ENCODE measurements at places on chromosomes 7 and 10.

- DNase-seq, result no peak
These were observed at the start of gene LRIT1 for GRCh38 chr10:84241185-84241790. Gene LRIT1 (minus strand): TSS chr10:84241546. CDS start chr10:84241439, 107 bp downstream.

GRCh38 chr7:33694006-33694405, 211.3 kb upstream of the BMPER start:
- no peak for DNase-seq

DNA sequence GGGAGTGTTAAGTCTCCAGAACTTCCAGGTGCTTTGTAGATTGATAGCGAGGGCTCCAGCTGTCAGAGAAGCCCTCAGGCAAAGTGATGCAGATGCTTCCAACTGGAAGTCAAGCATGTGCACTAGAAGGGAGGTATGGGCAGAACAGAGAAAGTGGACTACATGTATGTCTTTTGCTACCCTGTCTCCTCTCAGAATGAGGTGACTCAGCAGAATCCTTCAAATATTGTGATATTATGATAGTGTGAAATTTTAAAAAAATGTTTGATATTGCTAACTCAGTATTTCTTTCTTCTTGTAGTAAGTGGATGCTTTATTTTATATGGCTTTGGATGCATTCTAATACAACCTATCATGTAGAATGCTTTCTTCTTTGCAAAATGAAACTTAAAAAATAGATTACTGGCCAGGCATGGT, 138.9 kb upstream of the SVIL start:
- no peak for DNase-seq

GRCh38 chr7:128075242-128076095, 44.2 kb upstream of the LRRC4 start:
- no peak for DNase-seq

DNA sequence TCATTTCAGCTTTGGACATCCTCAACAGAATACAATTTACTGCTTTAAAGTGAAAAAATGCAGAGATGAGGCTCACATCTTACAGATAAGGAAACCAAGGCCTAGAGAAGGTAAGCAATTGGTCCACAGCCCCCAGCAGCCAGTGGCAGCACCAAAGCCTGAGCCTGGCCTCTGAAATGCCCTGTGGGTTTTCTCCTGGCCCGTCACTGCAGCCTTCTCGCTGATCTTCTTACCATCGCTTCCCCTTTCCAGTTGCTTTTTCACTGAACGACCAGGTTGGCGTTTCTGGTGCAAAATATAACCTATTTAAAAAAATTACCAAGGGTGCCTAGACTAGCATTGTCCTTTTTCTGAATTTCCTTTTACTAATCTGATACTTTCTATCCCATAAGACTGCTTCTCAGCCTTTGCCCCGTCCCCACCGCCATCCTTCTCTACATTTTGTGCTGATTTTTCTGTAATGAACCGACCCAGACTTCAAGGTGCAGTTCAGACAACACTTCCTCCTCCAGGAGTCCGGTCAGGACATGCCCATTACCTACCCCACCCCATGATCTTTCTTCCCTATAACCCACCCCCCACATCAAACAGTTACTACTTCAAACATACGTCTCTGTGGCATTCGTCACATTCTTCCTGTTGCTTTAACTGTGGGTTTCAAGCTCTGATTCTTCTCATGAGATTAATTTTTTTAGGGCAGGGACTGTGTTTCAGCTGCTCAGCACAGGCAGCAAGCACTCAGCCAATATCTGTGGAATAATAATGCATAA, 289.4 kb downstream of the DNAJB6 start:
- DNase-seq, result no peak

GRCh38 chr7:386385-386784, 96.4 kb downstream of the FOXL3 start:
- DNase-seq, result no peak

- no peak for DNase-seq
These were observed 316.7 kb downstream of the PTPRN2 start for GRCh38 chr7:158270856-158271413.

GRCh38 chr7:121383235-121383910, 12.7 kb downstream of the FAM3C start:
- DNase-seq, result no peak

GRCh38 chr10:5683065-5683464, 1.6 kb upstream of the TASOR2 start:
- no peak for DNase-seq

DNA sequence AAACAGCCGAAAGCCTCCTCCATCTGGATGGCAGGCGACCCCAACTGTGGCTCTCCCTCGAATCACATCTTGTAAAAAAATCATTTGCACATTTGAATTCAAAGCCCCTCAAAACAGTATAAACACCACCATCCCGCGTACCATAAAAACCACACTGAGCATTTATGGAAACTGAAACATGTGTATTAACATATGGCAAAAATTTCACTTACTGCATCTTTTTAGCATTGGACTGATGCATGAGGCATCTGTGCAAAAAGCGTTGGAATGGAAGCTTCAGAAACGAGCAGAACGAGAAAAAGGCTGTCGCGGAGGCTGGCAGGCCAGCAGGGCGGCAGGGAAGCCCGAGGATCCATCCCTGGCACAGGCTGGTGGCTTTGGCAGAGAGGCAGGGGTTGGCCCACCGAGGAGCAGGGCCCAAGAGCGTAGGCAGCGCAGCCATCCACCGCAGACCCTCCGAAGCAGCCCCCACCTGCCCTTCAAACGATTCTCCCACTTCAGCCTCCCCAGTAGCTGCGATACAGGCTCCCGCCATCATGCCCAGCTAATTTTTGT, 39.3 kb upstream of the CUX1 start:
- no peak for DNase-seq

DNA sequence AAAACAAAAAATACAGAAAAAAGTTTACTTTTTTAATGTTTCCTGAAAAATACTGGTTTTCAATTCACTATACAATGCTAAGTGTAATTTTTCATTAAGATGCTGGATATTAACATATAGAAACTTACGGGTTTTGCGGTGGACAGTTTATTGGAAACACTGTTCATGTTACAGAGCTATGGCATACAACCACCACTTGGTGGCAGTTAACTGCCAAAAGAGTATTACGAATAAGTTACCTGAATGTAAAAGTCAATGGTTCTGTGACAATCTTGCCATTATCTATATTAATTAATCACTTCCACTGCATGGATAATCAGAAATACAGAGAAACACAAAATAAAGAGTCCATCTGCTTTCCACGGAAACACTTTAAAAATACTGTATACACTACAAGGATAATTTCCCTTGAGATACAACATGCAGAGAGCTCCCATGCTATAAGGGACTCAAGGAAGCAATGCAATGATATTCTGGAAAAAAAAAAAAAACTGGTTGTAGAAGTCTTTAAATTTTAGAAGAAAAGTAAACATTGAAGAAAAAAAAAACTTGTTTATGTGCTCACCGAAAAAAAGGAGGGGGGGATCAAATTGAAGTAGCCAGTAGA, 97.0 kb downstream of the TPK1 start:
- DNase-seq, result no peak

GRCh38 chr10:19209319-19209718, 160.7 kb downstream of the MALRD1 start:
- DNase-seq, result no peak

- DNase-seq, result no peak
These were observed 7.9 kb upstream of the RALA start for GRCh38 chr7:39615350-39615975.

GRCh38 chr7:936386-937054, 18.0 kb downstream of the ADAP1 start:
- DNase-seq, result peak; percentile 56

- no peak for DNase-seq
These were observed 98.8 kb downstream of the COBL start for GRCh38 chr7:51217804-51218203.

DNA sequence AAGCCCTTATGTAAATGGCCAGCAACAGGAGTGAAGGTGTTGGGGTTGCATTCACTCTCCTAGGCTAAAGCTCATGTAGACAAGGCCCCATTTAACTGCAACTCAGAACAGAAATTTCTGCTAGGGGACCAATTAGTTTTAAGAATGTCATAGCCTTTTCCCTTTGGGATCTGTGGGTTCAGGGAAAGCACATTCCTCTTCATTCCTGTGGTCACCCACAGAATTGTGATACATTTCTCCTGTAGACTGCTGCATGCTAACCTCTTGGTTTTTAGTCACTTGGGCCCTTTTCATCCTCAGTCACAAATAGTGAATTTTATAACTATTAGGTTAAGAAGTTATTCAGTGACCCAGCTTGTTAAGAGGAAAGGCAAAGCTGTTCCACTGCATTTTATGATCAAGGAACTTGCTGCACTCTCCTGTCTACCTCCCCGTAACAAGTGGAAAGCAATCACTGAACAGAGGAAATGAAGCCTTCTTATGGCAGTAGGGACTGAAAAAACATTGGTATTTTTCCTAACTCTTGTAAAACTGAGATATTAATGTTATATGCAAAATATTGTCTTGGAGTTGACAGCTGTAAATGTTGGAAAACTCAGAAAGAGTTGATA, 124.9 kb downstream of the SND1 start:
- DNase-seq, result no peak

DNA sequence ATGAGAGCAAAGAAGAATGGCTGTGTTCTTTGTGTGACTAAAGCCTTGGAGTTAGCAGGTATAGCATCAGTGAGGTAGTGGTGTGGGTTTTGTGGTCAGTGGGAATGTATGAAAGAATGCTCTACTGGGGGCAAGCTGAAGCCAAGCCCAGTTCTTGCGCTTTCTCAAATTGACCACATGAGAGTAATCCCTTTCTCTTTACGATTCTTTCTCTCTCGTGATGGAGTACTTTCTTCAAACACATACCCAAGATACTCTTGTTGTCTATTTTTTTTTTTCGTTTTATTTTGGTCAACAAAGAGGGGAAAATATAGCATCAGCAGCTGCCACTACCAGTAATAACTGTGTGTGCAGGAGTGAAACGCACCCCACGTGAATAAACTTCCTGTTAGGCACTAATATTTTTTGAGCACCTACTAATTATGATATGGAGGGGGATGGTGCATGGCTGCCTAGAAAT, 8.4 kb upstream of the PANK1 start:
- DNase-seq, result no peak

- DNase-seq, result no peak
These were observed 182.2 kb downstream of the ADK start for GRCh38 chr10:74333174-74333573.

GRCh38 chr7:36811807-36812206, 87.5 kb upstream of the AOAH start:
- DNase-seq, result no peak

- no peak for DNase-seq
These were observed 75.1 kb downstream of the SEMA3D start for GRCh38 chr7:85111761-85112160.

GRCh38 chr7:1503816-1504775, at the start of gene INTS1:
Gene INTS1 (minus strand): TSS chr7:1504389. CDS start chr7:1503960, 429 bp downstream.
- DNase-seq, result peak; percentile 91

DNA sequence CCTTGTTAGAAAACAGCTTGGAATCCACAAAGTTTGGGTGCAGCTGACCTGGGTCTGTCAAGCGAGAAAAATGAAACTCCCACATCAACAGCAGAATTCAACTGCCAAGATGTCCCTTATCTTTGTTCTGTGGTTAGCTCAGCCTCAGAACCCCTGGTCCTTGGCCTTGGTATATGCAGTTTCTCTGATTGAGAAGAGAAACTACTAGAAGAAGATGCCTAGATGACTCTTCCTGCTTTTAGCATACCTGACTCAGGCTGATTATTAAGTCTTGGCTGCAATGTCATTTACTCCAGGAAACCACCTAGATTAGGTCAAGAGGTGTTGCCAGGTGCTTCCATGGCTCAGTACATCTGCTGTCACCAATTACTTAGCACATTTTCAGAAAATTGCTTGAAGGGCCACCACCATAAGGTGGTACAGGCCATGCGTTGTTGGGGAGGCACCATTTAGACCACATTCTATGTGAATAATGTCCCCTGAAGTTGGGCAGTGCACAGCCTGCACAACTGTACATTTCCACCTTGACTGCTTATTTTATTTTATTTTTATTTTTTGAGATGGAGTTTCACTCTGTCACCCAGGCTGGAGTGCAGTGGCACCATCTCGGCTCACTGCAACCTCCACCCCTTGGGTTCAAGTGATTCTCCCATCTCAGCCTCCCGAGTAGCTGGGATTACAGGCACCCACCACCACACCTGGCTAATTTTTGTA, 59.4 kb upstream of the ZNF438 start:
- DNase-seq, result no peak

DNA sequence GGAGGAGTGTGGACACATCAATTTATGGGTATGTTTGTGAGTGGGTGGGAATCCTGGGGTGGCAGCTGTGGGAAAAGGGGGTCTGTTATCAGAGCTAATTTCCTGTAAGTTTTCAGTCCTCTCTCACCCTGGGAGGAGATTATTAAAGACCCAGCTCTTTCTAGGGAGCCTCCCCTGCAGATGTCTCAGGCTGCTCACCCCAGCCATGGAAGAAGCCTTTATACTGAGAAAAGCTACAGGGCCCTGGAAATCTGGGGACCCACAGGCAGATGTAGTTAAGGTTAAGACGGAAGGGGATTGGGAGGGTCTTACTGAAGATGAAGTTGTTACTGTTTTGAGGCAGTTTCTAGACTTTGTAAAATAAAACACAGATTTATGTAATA, 4.6 kb downstream of the ZNF680 start:
- no peak for DNase-seq

GRCh38 chr10:1155791-1156615, 99.8 kb downstream of the WDR37 start:
- DNase-seq, result no peak

DNA sequence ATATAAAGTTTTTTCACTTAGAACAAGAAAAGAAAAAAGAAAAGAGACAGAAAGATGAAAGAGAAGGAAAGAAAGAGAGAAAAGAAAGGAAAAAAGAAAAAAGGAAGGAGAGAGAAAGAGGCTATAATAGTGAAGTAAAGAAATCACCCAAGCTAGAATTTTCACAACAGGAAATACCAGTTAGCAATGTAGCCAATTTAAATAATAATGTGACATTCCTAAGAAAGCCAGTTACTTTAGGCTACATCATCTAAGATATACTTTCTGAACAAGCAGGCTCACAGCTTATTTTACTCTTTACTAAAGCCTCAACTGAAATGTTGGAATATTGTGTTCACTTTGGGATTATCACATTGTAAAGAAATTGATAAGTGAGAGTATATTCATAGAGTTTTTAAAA, 53.6 kb downstream of the GPR37 start:
- no peak for DNase-seq

- DNase-seq, result no peak
These were observed 101.8 kb downstream of the SAMD9 start for GRCh38 chr7:93015779-93016481.

- DNase-seq, result no peak
These were observed 661.7 kb upstream of the AUTS2 start for GRCh38 chr7:68936471-68937035.

- DNase-seq, result no peak
These were observed 134.9 kb downstream of the ARID5B start for GRCh38 chr10:62036186-62037081.

GRCh38 chr7:128435327-128435686, 20.4 kb upstream of the HILPDA start:
- no peak for DNase-seq

DNA sequence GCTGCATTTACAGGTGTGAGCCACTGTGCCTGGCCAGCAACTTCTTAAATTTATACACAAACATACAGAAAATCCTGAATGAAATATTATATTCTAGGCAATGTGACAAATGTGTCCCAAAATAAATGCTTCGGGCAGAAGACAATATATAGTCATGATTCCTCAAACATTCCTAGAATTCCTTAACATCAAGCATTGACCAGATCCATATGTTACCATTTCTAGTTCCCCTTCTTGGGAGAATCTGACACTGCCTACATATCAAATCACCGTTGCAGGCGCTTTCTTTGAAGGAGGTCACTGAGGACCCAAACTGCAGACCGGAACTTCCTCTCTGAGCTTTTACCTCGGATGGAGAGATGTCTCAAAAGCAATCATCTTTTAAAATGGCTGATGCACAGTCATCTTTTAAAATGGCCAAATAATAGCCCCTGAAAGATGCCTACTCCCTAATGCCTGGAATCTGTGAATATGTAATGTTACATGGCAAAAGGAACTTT, 323.5 kb downstream of the PHF14 start:
- no peak for DNase-seq

All from stimulated activated CD4-positive, alpha-beta T cell treated with anti-CD3 and anti-CD28 coated beads, Interleukin-2, amount 100 ng/mL, for 24 hours (primary cell).